ENCODE measurements at places on chromosomes 7 and 10. TPM values are rescaled to one million over a fixed set of nuclear protein-coding genes. Genes with fewer than 3 reads are reported as not detected.

The VAX1 gene
- not detected for total RNA-seq

The TRPV5 gene
- total RNA-seq = not detected

The RET gene
- total RNA-seq = not detected

The UFSP1 gene
- 5.5 TPM for total RNA-seq

The ANKRD7 gene
- total RNA-seq = 0.93 TPM

The TMEM248 gene
- total RNA-seq = 140 TPM

The R3HCC1L gene
- total RNA-seq = 30.6 TPM

The GIMAP4 gene
- not detected for total RNA-seq

The MYL10 gene
- total RNA-seq = 4.1 TPM

The BTBD16 gene
- not detected for total RNA-seq

The BLNK gene
- not detected for total RNA-seq

The MTERF1 gene
- 19.9 TPM for total RNA-seq

The C7orf33 gene
- 0.13 TPM for total RNA-seq

The ANKRD30A gene
- total RNA-seq = not detected

The SFTPA2 gene
- not detected for total RNA-seq

The SUN3 gene
- total RNA-seq = not detected

The XPNPEP1 gene
- total RNA-seq = 109 TPM

The GBF1 gene
- total RNA-seq = 131 TPM

The SEMA3A gene
- 19.4 TPM for total RNA-seq

The DNAH11 gene
- 1.1 TPM for total RNA-seq

Data from SJCRH30 (cell line).